ENCODE measurements at places on chromosomes 16 and 17. TPM values are rescaled to one million over a fixed set of nuclear protein-coding genes. Genes with fewer than 3 reads are reported as not detected.

- DNase-seq, result no peak
Observed at GRCh38 chr16:79473456-79473855, 127.1 kb downstream of the MAF start.

- DNase-seq, result no peak
Observed at GRCh38 chr16:8194794-8195193, 395.5 kb downstream of the TMEM114 start.

- DNase-seq, result no peak
Observed at GRCh38 chr17:18980682-18981334, 23.8 kb downstream of the FAM83G start.

GRCh38 chr17:680529-680928 lies 34.1 kb downstream of the VPS53 start:
- DNase-seq, result no peak

The CEMP1 gene
- not detected for total RNA-seq

The SMIM5 gene
- 0.11 TPM for total RNA-seq
